ENCODE measurements at places on chromosomes 12 and 14.

DNA sequence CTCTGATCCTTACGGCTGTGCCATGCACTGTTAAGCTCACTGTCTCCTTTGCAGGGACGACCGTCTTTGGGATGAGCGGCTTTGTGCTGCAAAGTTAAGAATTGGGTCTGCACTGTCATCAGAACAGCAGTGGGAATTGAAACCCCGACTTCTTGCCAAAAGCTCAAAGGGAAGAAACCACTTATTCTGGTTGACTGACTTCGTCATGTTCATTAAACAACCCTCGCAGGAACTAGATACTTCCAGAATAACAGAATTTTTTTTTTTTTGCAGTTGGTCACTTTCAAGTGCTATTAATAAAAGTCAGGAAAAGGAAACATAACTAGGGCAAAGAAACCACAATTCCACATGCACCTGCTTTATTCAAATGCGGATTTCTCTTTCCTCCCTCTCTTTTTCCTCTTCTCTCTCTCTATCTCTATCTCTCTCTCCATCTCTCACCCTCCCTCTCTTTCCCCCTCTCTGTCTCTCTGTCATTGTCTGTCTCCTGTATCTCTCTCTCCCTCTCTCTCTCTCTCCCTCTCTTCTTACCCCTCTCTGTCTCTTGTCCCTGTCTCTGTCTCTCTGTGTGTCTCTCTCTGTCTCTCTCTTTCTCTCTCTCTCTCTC, 12.3 kb upstream of the GLT1D1 start:
- no peak for DNase-seq

- no peak for DNase-seq
Observed at GRCh38 chr14:103819503-103820307, 27.7 kb downstream of the PPP1R13B start.

- no peak for DNase-seq
Observed at GRCh38 chr14:23936084-23936829, 17.3 kb upstream of the DHRS4 start.

DNA sequence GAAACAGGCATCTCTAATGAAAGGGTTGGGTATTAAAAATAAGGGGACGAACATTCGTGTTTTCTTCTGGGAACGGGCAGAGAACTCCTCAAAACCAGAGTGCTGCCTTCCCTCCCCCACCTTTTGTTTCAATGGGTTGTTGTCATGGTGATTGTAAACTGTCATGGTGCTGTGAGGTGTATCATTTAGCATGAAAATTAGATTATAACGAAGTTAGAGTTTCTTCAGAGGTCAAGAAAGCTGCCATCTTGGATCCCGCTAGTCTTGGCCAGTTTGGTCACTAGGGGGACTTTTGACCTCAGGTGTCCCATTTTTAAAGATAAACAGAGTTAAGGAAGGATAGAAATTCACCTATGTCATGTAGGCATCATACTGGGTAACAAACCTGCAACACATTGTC, 123.0 kb downstream of the PDE3A start:
- no peak for DNase-seq

DNA sequence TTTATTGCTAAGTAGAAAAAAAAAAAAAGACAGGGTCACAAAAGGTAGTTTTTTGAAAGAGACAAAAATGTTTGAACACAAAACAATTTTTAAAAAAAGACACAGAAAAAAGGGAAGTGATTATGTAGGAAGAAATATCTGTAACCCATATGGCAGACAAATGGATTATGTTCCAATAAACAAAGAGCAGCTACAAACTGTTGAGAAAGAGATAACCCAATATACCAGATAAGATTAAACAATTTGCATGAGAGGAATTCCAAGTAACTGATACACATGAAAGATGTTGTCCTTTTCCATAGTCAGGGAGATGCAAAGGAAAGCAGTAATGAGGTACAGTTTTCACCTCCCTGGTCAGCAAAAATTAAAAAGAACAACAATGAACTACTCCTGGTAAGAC, 44.9 kb downstream of the PTPRR start:
- no peak for DNase-seq

GRCh38 chr14:105830171-105830570, 303.8 kb downstream of the TMEM121 start:
- no peak for DNase-seq

DNA sequence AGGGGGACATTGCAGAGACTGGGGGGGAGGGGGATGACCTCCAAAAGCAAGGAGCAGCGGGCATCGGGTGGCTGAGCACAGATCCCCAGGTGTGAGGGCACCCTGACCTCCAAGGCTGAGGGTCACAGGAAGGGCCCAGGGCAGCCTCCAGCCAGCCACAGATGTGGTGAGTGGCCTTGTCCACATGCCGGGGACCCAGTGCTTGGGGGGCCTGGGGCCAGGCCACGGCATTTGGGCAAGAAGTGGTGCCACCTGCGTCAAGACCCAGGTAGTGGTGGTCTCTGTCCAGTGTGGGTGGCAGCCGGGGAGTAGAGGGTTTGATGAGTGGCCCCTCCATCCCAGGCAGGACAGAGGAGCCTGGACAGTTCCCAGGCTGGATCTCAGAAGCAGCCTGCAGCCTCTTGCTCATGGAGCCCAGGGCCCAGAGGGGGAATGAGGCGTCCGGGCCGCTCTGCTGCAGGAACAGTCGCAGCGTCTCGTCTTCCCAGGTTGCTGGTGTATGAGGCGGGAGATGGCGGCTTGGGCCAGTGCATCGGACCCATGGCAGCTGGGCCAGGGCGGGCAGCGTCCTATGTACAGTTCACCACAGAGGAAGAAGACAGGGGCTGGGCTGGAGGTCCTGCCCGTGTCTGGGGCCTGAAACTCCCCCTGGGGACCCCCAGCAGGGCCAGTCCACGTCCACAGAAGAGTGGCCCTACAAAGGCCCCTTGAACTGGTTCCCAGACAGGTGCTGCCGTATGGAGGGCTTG, 33.5 kb downstream of the CCNK start:
- DNase-seq, result no peak

GRCh38 chr12:46168426-46168825, 100.4 kb downstream of the SLC38A1 start:
- DNase-seq, result no peak

- DNase-seq, result no peak
Observed at GRCh38 chr12:120353136-120353535, 15.8 kb downstream of the MSI1 start.

- no peak for DNase-seq
Observed at GRCh38 chr14:75495399-75495798, 26.9 kb upstream of the BATF start.

GRCh38 chr14:95609398-95609990, 74.6 kb downstream of the GLRX5 start:
- DNase-seq, result no peak

DNA sequence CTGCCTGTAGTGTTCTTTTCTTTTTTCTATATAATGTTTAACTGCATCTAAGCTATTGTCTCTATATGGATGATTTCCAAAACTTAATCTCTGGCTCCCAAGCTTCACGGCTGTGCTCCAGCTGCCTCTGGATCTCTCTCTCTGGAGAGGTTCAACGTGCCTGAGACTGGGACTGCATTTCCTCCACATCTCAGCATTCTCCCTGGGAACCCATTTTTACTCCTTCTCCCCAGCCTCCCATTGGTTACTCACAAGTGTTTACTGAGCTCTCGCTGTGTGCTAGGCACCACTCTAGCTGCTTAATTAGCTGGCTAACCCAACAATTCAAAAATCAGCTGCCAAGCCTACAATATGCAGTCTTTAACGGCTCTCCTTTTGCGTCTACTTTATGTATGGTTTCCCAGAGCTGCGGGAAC, 34.7 kb downstream of the FBXL14 start:
- no peak for DNase-seq

- DNase-seq, result no peak
Observed at GRCh38 chr14:22520796-22521195, 68.2 kb downstream of the DAD1 start.

DNA sequence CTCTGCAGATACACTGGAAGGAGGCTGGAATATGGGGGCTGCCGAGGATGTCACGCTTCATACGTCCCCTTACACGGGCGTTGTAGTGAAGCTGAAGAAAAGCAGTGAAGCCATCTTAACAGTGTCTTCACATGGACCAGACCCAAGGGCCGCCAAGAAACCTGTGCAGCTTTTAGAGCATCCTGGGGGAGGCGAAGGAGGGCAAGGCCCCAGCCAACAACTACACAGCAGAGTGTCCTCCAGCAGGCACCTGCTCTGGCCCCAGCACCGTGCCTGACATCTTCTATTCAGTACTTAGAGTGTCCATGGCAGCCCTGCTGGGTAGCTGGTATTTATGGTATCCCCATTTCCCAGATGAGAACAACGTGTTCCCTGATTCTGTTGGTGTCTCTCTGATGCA, 48.9 kb upstream of the RIN3 start:
- DNase-seq, result no peak

DNA sequence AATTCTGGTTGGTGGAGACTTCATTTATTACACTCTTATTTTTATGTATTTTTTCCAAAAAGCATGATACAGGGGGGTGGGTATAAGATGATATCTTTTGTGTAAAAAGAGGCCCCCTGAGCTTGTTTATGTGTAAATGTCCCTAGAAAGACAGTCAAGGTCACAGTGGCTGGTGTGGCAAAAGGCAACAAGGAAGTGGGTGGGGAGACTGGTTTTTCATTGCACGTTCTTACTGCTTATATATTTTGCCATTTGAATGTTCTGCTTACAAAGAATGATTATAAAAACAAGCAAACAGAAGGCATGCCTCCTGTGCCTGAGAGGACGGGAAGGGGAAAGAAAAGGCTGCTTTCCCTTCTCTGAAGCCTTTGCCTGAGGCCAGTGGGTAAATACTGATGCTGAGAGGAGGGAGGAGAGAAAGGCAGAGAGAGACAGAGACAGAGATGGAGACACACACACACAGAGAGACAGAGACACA, 24.1 kb upstream of the ADIPOR2 start:
- no peak for DNase-seq

DNA sequence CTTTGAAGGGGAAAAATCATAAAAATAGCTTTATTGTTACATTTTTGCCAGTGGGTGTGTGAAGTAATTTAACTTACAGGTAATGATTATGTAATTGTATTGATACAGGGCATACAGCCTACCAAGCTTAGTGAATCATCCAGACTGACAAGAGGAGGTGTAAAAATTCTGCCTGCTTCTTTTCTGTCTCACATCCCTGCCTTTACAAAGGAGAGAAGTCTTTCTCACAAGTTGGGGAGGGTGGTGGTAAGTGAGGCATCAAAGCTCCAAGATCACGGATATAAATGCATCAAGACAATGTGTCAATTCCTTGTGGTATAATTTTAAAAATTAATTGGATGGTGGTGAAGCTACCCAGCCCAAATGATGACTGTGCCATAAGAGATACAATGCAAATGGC, 39.0 kb upstream of the G2E3 start:
- DNase-seq, result no peak

- DNase-seq, result no peak
Observed at GRCh38 chr14:22492622-22493542, 96.1 kb downstream of the DAD1 start.

DNA sequence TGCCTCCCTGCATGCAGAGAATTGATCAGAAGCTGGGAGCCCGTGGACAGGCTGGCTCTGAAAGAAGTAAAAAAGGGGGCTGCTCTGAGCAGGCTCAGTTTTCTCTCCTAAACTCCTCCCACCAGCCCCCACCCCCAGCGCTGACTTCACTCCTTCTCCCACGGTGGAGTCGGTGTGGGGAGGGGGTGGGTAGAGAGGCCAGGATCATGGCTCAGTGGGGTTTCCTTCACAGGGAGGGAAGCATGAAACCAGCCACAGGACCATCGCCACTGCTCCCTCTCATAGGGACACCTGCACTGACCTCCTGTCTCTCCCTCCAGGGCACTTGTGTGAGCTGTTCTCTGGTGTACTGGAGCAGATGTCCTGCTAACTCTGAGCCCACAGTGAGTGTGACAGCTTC, 78.9 kb downstream of the STAB2 start:
- no peak for DNase-seq

GRCh38 chr12:121252712-121253345, 42.9 kb downstream of the P2RX4 start:
- no peak for DNase-seq

GRCh38 chr12:87853448-87854003, 175.7 kb downstream of the C12orf50 start:
- no peak for DNase-seq

GRCh38 chr12:74482115-74482514, 55.5 kb upstream of the ATXN7L3B start:
- DNase-seq, result no peak

DNA sequence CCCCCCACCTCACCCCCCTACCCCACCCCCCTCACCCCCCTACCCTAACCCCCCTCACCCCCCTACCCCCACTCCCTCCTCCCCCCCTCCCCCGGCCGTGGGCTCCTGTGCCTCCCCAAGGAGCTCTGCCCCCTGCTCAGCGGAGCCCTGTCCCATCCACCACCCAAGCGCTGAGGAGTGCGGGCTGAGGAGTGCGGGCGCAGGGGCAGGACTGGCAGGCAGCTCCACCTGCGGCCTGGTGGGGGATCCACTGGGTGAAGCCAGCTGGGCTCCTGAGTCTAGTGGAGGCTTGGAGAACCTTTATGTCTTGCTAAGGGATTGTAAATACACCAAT, 2.3 kb upstream of the JPH4 start:
- no peak for DNase-seq

DNA sequence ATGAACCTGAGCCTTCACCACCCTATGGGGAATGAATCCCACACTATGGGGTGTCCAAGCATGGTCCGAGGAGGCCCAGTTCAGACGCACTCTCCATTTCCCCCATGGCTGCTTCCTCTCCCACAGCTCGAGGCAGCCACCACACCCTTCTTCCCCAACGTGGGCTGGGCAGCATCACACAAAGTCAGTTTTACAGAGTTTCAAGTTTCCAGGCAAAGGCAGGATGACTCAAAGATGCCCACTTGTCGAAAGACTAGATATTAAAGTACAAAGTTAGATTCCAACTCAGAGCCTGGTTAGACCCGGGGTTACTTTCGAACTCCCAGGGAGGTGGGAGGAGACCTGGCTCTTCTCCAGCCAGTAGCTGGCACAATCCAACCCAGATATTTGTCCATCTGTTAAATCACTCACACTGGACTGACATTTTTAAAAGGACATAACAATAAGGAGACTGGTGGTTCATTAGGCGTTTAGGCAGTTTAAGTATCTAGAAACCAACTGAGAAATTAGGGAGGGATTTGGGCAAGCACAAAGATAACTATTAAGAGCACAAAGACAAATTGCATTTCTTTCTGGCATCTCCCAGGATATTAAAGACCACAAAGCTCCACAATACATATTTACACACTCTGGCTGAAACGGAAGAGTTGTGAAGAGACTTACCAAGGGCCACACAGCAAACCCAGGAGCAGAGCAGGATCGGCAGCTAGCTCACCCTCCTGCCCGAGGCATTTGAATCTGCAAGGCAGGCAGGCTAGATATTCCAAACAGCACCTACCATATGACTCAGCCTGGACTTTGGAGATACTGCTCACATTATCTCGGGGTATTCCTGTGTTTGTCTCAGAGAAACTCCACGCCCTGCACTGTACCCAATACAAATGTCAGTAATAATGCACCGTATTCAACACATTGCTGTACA, 34.8 kb downstream of the TMCC3 start:
- DNase-seq, result no peak

DNA sequence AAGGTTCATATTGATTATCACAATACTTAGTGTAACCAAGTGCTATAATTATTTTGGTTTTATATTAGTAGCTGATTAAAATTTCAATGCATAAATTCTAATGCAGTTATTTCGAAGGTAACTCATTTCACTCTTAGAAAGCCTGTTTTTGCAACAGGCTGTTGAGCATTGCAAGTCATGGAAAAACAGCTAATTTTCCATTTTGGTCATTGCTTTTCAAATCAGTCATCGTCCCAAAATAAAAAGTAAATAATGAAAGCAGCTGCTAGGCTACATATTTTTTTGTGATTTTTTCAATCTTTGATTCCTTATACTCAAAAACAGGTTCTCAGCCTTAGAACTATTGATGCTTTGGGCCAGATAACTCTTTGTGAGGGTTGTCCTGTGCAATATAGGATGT, 22.9 kb downstream of the VEZT start:
- DNase-seq, result no peak
